ENCODE measurements at places on chromosomes 13 and 19.

DNA sequence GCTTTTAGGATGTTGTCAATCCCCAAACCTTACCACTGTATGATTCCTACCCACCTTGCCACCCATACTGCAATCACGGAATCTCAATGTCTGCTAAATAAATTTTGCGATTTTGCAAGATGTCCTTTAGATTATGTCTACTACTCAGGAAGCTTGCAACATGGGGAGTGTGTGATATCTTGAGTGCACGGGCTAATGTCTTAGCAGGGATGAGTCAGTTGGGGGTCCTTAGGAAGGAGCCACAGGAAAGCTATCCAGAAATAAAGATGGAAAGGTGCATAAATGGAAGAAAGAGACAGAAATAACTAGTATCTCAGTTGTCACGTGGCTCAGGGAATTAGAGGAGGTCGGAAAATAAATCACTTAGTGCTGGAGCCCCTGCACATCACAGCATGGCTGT is 77.1 kb downstream of the NALCN start:
- DNase-seq = no peak

DNA sequence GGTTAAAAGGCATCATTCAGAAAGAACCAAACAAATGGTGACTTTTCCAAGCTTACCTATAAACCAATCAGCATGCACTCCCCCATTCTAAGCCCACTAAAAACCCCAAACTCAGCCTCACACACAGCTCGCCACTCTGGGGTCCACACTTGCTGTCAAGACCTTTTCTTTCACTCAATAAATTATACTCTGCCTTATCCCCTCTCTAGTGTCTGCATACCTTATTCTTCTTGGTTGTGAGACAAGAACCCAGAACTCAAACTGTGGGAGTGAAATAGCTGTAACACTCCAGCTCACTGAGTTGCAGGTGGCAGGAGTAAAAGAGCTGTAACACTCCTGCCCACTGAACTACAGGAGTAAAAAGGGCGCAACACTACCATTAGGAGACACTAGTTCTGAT is 559.0 kb downstream of the TBC1D4 start:
- DNase-seq = no peak

DNA sequence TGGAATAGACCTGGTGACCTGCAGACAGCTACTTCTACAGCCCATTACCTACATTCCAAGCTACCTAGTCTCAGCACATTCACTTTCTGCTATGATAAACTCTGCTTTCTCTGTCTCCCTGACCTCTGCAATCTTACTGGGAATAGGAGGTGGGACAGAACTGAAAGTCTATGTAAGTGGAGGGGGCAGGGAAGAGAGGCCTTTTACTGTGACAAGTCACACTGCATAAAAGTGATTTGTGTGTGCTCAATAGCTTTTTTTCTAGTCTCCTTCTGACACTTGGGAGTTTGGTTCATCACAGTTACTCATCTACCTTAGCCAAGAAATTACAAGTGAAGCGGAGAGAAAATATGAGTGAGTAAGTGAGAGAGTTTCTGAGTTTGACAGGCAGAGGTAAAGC is 322.4 kb downstream of the OLFM4 start:
- DNase-seq = no peak

DNA sequence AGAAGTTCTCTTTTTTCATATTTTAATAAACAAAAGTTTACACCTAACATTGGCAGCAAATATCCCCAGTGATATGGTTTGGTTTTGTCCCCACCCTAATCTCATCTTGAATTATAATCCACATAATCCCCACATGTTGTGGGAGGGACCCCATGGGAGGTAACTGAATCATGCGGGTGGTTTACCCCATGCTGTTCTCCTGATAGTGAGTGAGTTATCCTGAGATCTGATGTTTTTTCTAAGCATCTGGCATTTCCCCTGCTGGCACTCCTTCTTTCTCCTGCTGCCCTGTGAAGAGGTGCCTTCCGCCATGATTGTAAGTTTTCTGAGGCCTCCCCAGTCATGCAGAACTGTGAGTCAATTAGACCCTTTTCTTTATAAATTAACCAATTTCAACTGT is 214.7 kb downstream of the SLITRK1 start:
- no peak for DNase-seq

DNA sequence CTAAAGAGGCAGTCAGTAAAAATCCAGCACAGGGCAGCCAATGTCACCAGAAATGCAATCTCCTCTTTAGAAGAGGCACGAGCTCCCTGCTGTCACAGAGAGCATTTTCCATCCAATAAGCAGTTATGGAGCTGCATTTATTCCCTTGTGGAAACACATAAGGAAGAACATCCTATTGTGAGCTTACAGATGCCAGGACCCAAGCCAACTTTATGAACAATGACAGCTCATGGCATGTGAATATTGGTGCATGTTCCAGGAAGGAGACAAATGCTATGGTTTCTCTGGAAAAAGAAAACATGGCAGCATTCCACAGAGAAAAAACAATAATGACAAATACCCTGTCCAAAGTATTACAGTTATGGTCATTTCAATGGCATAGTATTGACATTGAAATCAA is 955.6 kb downstream of the UQCRFS1 start:
- no peak for DNase-seq

- no peak for DNase-seq
Observed at GRCh38 chr19:39138221-39139211, 12.9 kb downstream of the PAK4 start.

- DNase-seq = no peak
Observed at GRCh38 chr19:9058905-9059667, 27.8 kb upstream of the OR1M1 start.

DNA sequence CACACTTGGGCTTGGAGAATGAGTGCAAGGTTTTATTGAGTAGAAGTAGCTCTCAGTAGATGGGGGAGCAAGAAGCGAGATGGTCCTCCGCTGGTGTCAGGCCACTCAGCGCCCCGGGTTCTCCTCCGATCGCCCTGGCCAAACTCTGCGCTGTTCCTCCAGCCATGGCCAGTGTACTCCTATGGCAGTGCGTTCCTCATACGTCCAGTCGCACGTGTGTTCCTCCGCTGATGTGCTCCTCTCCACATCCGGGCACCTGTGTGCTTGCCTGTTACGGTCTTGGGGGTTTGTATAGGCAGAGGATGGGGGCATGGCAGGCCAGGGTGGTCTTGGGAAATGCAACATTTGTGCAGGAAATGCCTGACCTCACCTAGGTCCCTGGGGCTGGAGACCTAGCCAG is 1899.4 kb downstream of the PCDH9 start:
- no peak for DNase-seq
